ENCODE measurements at places on chromosomes 5 and 9. TPM values are rescaled to one million over a fixed set of nuclear protein-coding genes. Genes with fewer than 3 reads are reported as not detected.

- no peaks in the 10 kb centered on the region for H3K4me1 ChIP-seq
- DNase-seq, result peak; percentile 32
- H3K27me3 ChIP-seq, result peaks cover 33% of the 10 kb centered on the region
- H3K4me3 ChIP-seq, result peak within 1 kb of the TSS; percentile 12
Observed at GRCh38 chr9:214648-215493, at the start of gene DOCK8. DOCK8 (plus strand) TSS chr9:214865; CDS start chr9:214977, 112 bp downstream.

DNA sequence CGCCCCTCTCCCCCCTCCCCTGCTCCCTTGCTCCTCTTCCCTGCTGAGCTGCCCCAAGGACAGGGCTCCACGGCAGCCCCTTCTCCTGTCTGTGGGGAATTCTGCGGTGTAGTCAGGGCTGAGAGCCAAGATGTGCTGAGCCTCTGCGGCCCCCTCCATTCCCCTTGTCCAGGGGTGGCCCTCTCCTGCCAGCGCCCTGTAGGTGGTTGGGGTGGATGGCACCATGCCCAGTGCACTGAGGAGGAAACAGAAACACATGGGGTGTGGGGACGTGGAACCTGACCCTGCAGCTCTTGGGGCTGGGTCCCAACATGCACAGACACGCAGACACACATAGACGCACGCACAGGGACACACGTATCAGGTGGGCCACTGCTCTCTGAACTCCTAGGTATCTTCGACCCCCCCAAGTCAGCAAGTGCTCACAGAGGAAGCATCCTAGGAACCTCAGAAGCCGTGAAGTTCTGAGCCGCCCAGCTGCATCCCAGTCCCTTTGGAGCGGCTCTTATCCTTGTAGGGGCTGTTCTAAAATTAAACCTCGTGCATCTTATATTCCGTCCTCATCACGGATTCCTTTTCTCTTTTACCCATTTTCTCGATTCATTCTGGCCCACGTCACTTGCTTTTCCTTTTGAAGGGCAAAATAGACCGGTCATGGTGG lies 64.8 kb downstream of the HMCN2 start:
- DNase-seq, result no peak
- peaks cover 9% of the 10 kb centered on the region for H3K27me3 ChIP-seq
- H3K4me3 ChIP-seq, result no peak overlapping the region
- H3K4me1 ChIP-seq, result peaks cover 88% of the 10 kb centered on the region
- H3K36me3 ChIP-seq, result no peaks in the 10 kb centered on the region

- H3K36me3 ChIP-seq, result no peaks in the 10 kb centered on the region
- H3K4me3 ChIP-seq, result no peak overlapping the region
- H3K27me3 ChIP-seq, result no peaks in the 10 kb centered on the region
- H3K4me1 ChIP-seq, result peaks cover 23% of the 10 kb centered on the region
Observed at GRCh38 chr9:129669141-129669718, 3.8 kb downstream of the PRRX2 start.

DNA sequence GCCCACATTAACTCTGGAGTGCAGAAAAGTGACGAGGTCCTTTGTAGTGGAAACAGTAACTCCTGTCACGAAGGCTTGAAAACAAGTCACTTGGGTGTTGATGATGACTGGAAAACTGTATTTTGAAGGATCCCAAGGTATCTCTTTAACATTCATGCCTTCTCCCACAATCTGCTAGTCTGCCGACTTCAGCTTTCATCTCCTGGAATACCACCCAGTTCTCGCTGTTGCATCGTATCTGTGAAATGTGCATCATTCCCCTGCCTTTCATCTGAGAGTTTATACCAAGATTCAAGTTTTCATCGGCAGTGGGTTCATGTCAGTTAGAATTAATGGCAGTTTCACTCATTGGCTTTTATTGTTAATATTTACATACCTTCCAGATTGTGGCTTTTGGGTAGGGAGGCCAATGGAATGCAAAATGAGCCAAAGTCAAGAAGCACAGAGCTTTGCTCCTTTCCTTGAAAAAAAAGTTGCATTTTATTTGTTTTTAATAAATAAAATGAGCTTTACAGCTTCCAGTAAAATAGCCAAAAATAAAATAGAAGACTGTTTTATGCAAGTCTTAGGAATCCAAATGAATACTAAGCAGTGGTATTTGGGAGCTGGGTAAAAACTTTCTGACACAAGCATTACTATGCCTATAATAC lies 575.2 kb upstream of the WWC1 start:
- H3K27ac ChIP-seq, result no peak overlapping the region
- H3K4me3 ChIP-seq, result no peak overlapping the region
- DNase-seq, result no peak

DNA sequence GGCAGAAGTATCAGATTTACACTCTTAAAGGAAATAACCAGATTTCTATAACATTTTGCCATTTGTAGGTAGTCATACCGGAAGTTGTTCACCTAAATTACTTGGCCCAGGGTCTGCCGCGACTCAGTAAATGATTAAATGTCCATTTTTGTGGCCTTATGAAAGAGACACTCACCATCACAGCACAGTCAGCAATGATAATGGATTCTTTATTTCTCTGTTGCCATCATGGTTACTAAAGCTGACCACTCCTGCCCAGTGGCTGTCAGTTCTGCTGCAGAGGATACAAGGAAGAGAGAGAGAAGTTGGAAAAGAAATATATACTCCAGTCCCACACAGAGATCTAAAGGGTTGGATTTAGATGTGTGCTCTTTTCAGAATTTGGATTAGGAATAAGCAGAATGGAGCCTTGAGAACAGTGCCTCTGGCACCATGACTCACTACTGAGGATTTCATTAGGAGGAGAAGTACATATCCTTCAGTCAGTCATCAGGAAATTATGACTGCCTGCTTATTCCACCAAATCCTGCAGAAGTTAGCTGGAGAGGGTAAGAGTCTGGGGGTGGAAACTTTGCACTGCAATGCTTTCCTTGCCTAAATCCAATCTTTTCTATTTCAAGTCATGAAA lies 72.8 kb upstream of the EFNA5 start:
- DNase-seq, result no peak
- no peaks in the 10 kb centered on the region for H3K4me1 ChIP-seq
- H3K36me3 ChIP-seq, result no peaks in the 10 kb centered on the region
- H3K27ac ChIP-seq, result no peak overlapping the region

DNA sequence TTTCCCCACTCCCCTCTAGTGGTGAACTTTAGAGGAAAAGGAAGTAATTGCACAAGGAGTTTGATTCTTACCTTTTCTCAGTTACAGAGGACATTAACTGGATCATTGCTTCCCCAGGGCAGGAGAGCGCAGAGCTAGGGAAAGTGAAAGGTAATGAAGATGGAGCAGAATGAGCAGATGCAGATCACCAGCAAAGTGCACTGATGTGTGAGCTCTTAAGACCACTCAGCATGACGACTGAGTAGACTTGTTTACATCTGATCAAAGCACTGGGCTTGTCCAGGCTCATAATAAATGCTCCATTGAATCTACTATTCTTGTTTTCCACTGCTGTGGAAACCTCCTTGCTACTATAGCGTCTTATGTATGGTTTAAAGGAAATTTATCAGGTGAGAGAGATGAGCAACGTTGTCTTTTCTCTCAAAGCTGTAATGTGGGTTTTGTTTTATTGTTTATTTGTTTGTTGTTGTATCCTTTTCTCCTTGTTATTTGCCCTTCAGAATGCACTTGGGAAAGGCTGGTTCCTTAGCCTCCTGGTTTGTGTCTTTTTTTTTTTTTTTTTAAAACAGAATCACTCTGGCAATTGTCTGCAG lies 25.3 kb downstream of the SLC22A5 start:
- H3K27me3 ChIP-seq, result no peaks in the 10 kb centered on the region
- peaks cover 7% of the 10 kb centered on the region for H3K36me3 ChIP-seq
- DNase-seq, result no peak
- no peak overlapping the region for H3K4me3 ChIP-seq
- H3K27ac ChIP-seq, result no peak overlapping the region
- peaks cover 9% of the 10 kb centered on the region for H3K4me1 ChIP-seq

TBC1D9B gene
- 76.1 TPM for polyA plus RNA-seq

EFNA5 gene
- 0.81 TPM for polyA plus RNA-seq
